ENCODE measurements at places on chromosomes 11 and 22.

DNA sequence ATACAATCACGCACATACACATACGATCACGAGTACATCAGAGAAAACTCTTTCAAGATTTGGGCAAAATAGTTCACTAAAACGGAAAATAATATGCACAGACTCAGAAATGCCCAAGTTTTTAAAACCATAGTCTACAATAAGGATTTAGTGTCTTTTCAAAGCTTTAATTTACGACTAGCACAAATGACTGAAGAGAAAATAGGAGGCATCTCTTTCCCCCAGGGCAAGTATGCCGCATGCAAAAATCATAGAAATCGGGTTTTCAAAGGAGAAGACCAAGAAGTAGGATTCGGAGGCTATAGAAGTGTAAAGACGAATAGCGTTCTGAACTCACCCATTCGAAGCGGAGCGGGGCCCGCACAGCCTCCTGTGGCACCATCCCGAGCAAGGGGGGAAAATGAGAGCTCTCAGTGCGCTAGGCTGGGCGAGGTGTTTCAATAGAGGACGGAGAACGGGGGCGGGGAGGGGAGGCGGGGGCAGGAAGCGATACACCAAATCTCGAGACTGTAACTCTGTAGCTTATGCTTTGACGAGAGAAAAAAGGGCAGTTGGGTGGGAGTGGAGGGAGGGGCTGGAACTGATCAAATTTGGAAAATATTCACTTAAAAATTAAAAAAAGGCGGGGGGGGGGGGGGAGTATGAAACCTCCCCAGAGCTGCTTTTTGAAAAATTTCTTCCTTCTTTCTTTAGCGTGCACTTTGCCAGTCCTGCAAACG, 15.8 kb downstream of the BLID start:
- no peak for DNase-seq

DNA sequence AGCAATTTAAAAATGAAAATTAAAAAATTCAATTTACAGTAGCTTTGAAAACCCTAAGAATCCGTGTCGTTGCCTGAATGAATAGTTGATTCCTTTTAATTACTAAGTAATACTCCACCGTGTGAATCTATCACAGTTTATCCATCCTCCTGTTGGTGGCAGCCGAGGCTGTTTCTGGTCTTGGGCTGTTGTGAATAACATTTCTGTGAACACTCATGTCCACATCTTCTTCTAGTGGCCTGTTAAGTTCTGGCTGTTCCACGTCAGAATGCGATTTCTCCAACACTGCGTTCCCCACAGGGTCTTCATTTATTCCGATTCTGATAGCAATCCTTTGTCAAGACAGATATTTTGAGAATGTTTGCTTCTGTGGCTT, 223.0 kb downstream of the TBC1D22A start:
- no peak for DNase-seq

- DNase-seq, result no peak
These were observed 932.8 kb downstream of the BRD1 start for GRCh38 chr22:48894804-48895250.

DNA sequence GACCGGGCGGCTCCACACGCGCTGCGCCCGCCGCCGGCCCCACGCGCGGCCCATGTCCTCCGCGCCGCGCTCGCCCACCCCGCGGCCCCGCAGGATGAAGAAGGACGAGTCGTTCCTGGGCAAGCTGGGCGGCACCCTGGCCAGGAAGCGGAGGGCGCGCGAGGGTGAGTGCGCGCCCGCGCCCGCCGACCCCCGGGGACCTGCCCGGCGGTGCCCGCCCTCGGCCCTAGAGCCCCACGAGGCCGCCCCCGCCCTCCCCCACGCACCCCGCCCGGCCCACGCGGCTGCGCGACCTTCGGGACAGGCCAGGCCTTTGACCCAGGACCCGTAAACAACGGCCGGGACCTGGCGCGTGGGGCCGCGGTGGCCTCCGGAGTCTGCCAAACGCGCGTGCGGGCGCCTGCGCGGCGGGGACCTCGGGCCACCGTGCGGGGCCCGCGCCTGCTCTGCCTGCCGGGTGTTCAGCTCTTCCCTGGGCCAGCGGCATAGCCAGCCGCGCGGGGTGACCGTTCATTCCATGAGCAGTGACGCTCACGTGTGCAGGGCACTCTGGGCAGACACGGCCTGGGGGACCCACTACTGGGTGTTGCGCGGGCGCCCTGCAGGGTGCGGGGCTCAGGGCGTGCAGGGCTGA, at the start of gene PARVB:
Gene PARVB, plus strand, starts transcription at position 15 of the 634 bp plus-strand sequence. Its CDS starts 38 bp downstream, at position 53.
- DNase-seq, result peak; percentile 32

DNA sequence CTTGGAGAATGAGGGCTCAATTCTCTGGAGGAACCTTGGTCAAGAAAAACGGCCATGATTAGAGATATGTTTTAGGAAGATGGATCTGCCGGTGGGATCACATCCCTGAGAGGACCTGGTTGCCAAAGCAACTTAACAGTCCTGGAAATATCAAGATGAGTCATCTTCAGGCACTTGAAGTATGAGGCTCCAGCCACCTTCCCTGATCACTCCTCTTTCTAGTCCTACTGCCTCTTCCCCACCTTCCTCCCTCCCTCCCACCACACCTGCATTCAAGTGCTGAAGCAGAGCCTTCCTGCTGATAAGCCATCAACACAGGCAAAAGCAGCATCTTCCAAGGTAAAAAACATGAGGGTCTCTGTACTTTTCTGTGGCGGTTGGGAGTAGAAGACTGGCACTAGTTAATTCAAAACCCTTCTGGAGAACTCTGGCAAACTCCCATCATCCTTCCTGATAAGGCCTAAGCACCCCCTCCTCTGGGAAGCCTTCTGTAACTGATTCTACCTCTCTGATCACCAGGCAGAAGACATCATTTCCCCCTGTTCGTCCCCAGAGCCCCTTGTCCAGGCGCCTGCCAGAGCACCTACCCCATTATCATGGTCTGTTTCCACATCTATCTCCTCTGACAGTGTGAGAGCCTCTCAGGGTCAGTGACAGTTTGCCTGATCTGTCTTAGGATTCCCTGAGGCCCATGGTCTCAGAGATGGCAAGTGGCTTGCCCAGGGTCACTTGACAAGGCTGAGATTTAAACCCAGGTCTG, 79.8 kb downstream of the CLPB start:
- DNase-seq, result no peak

DNA sequence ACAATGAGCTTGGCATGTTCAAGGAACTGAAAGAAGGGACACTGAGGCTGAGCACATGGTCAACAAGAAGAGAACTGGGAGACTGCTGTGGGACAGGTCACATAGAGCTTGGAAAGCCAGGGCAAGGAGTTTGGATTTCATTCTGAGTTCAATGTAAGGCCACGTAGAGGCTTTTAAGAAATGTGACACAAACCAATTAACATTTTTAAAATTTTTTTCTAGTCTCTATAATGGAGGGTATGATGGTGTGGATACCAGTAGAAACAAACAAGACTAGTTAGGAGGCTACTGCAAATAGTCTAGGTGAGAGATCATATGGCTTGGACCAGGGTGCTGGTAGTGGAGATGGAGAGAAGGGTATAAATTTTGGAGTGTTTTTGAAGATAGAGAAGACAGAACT, 56.7 kb downstream of the RAB30 start:
- no peak for DNase-seq

DNA sequence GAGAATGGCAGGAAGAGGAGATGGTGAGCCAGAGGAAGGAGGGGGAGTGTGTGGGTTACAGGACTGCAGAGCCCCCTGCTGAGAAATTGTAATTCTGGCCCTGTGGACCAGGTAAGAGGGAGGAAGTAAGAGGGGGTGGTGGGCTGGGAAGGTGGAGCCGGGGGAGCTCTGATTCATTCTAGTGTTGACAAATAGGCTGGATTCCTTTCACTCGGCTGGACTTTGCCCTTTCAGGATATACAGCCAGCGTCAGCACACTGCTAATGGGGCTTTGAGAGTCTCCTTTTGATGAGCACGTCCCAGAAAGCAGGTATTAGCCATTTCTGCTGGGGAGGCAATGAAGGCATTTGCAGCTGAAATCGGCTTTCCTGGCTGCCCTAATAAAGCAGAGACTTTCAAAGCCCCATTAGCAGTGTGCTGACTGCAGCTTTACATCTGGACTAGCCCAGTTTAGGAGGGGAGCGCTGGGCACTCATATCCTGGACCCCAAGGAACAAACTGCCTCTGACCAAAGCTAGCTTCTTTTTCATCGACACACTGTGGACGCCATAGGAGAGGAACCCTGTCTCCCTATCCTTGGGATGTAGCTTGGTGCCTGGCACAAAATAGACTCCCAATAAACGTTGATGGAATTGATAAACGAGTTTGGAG, 44.8 kb upstream of the CADM1 start:
- DNase-seq, result no peak

DNA sequence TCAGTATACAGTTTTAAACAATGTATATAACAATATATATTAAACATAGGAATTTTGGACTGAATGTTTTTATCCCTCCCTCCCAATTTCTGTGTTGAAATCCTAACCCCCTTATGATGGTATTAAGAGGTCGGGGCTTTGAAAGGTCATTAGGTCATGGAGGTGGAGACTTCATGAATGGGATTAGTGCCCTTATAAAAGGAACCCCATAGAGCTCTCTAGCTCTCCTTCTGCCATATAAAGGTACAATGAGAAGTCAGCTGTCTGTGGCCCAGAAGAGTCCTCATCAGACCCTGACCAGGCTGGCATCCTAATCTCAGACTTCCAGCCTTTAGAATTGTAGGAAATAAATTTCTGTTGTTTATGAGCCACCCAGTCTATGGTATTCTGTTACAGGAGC, 6.5 kb downstream of the NNMT start:
- DNase-seq, result no peak

GRCh38 chr22:22376352-22376706, 131.7 kb downstream of the VPREB1 start:
- no peak for DNase-seq

GRCh38 chr11:9214765-9215164, 50.4 kb downstream of the DENND5A start:
- DNase-seq, result no peak

DNA sequence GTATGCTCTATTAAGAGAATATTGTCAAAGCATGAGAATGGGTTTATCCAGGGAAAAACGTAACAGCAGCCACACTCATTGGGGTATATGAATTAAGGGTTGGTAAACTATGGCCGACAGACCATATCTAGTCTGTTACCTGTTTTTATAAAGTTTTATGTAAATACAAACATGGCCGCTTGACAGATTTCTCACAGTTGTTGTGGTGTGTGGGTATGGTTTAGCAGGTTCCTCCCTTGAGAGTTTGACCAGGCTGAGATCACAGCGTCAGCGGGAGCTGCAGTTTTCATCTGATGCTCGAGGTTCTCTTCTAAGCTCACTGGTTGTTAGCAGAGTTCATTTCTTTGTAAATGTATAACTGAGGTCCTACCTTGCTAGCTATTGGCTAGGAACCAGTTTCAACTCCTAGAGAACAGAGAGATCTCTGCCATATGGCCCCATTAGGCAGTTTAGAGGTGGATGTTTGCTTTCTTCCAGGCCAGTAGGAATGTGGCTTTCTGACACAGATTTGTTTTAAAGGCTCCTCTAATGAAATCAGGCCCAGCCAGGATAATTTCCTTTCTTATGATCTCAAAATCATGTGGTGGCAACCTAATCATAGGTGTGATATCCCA, 45.5 kb upstream of the GRIK4 start:
- no peak for DNase-seq

DNA sequence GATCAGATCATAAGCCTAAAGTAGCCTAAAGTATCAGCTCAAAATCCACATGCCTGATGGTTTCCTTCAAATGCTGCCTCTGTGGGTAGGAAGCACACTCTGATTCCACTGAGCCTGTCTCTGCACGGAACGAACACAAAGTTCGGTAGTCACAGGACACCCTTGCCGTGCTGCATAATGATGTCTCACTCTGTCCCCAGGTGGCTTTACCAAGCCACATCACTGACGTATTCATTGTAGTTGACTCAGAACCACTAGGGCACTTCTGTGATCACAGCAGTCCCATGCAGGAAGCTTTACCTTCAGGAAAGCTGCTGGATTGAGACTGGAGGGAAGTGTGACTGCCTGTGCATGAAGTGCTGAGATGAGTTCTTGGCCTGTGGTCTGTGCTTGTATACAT, 147.7 kb downstream of the ATXN10 start:
- no peak for DNase-seq

DNA sequence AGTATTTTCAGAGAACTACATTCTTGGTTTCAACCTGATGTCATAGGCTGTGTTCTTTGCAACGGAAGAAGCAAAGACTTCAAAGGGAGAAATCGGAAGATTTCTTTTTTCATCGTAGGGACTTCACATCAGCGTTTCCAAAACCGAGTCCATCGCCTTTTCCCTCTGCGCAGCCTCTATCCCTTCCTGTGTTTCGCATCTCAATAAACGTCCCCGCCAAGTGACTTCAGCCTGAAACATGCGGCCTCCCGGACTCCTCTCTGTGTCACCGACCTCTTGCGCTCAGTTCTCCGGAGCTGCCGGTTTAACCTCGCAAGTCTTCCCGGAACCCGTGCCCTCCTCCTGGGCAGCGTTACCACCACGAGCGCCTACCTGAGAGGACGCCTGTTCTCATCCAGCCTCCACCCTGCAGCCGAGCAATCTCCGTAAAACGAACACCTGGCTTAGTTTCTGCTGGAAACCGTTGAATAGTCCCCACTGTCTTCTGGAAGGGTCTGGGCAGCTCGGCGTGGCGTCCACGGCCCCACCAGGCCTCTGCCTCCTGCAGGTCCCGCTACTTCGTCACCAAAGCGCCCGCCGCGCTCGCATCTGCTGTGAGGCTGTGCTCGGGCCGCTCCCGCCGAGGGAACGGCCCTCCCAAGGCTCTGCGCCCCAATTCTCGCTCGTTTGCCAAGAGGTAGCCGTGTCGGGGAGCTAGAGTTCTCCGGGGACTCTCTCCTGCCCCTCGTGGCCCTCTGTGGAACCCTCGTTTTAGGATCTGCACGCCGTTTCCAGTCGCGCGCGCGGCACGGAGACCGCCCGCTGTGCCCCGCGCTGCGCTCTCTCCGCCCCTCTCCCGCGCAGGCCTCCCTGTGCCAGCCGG, at the start of gene GLB1L3:
Gene GLB1L3, plus strand, starts transcription at position 846 of the 862 bp plus-strand sequence. CDS start 362 bp downstream, outside the sequence.
- DNase-seq, result peak; percentile 77

DNA sequence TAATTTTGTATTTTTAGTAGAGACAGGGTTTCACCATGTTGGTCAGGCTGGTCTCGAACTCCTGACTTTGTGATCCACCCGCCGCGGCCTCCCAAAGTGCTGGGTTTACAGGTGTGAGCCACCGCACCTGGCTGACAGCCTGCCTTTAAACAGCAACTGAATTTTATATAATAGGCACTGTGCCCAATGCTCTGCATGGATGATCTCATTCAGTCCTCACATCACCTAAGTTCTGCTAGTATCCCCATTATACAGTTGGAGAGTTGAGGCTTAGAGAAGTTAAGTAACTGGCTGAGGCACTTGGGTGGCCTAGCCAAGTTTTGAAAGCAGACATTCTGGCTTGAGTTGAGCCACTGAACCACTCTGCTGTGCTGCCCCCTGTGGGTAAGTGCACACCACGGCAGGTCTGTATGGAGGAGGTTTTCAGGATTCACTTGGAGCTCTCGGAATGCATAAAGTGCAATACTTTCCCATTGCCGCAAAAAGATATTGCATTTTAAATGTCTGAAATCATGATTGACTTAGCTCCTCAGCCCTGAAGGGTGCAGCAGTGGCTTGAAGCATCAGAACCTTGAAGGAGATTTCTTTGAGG, 112.4 kb downstream of the LDLRAD3 start:
- no peak for DNase-seq

DNA sequence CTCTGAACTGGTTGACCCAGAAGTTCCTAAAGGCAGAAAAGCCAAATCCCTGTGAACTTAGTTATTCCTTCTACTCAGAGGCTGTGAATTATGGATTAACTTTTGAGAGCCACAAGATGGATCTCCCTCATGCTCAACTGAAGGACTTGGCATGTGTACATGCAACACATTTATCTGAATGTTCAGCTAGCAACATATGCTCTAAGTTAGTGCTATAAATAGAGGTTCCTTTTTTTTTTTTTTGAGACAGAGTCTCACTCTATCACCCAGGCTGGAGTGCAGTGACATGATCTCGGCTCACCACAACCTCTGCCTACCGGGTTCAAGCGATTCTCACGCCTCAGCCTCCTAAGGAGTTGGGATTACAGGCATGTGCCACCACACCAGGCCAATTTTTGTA, 40.1 kb downstream of the EIF4ENIF1 start:
- DNase-seq, result no peak

Data from MM.1S (cell line).